ENCODE measurements at places on chromosomes 5 and 9. TPM values are rescaled to one million over a fixed set of nuclear protein-coding genes. Genes with fewer than 3 reads are reported as not detected.

CDX1 gene
- not detected for total RNA-seq

RNF183 gene
- total RNA-seq = not detected

CYSRT1 gene
- total RNA-seq = 0.17 TPM

PCDHA9 gene
- total RNA-seq = not detected

CNTFR gene
- total RNA-seq = not detected

TRPM3 gene
- total RNA-seq = not detected

PCA3 gene
- total RNA-seq = not detected

PLPP7 gene
- total RNA-seq = 2.2 TPM

IRF1 gene
- 33.0 TPM for total RNA-seq

ZNF367 gene
- 10.8 TPM for total RNA-seq

EGFLAM gene
- 0.17 TPM for total RNA-seq

MOB3B gene
- total RNA-seq = 2.3 TPM

AHRR gene
- total RNA-seq = 0.29 TPM

IL4 gene
- not detected for total RNA-seq

FYB1 gene
- total RNA-seq = not detected

TMEM252 gene
- total RNA-seq = not detected

NR2F1-AS1 gene
- total RNA-seq = 1.2 TPM

ITGA1 gene
- 2.2 TPM for total RNA-seq

ADAMTS19 gene
- total RNA-seq = 0.72 TPM

PCDHGB6 gene
- 1.4 TPM for total RNA-seq

IL5 gene
- not detected for total RNA-seq

FAM221B gene
- total RNA-seq = not detected

MIGA2 gene
- 18.0 TPM for total RNA-seq

ADGRD2 gene
- not detected for total RNA-seq

ARSI gene
- total RNA-seq = 5.7 TPM

CCT5 gene
- 610 TPM for total RNA-seq

RNF208 gene
- total RNA-seq = 1.5 TPM

CETN3 gene
- 27.8 TPM for total RNA-seq

PCDHB3 gene
- total RNA-seq = 0.22 TPM

PDZD2 gene
- 1.8 TPM for total RNA-seq

STC2 gene
- total RNA-seq = 50.6 TPM

MTAP gene
- total RNA-seq = 37.0 TPM

PITX1 gene
- 0.14 TPM for total RNA-seq

RANBP3L gene
- total RNA-seq = not detected

CSF2 gene
- 13.2 TPM for total RNA-seq

ADAMTS6 gene
- total RNA-seq = 12.1 TPM
